ENCODE measurements at places on chromosomes 11 and 22. TPM values are rescaled to one million over a fixed set of nuclear protein-coding genes. Genes with fewer than 3 reads are reported as not detected.

CABP4 gene
- not detected for polyA plus RNA-seq

POU2AF3 gene
- 0.83 TPM for polyA plus RNA-seq

- H3K36me3 ChIP-seq, result no peaks in the 10 kb centered on the region
- no peak overlapping the region for H3K4me3 ChIP-seq
Observed at GRCh38 chr11:16117989-16118756, 238.2 kb downstream of the SOX6 start.

- H3K36me3 ChIP-seq, result peaks cover 33% of the 10 kb centered on the region
- H3K27me3 ChIP-seq, result no peaks in the 10 kb centered on the region
- DNase-seq, result no peak
- no peak overlapping the region for H3K4me3 ChIP-seq
Observed at GRCh38 chr11:34148504-34149165, 43.2 kb downstream of the NAT10 start.

GGT5 gene
- polyA plus RNA-seq, result 3.6 TPM

GRCh38 chr22:29201782-29202181 is 3.9 kb upstream of the EMID1 start:
- no peak for DNase-seq
- no peaks in the 10 kb centered on the region for H3K36me3 ChIP-seq
